ENCODE measurements at places on chromosomes 2 and 18.

- DNase-seq, result no peak
These were observed 57.1 kb downstream of the SNORC start for GRCh38 chr2:232927032-232927792.

- no peak for DNase-seq
These were observed 894 bp upstream of the FARSB start for GRCh38 chr2:222656526-222657446.

DNA sequence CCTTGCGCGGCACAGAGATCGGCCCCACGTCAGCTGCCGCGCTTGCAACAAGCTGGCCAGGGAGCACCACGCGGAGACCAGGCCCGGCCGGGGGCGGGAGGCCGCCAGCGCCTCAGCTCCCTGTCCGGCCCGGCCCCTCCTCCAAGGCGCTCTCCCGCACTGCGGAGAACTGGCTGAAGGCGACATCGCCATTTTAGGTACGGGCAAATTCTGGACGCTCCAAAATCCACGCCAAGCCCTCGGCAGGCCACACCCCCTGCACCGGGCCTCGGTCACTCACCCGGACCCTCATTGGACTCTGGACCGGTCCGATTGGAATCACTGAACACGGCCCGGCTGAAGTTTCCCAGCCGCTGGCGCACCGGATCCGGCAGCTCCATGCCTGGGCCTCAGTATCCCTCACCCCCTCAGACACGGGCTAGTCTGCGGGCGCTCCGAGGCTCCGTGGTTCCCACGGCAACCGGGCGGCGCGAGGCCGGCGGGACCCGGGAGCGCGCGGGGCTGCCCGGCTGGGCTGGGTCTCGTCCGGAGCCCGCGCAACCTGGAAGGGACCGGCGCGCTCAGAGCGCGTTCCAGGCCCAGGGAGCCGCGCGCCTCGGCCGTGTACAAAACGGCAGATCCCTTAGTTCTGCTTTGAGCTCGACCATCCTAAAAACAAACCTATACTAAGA, at the start of gene TMEM17:
TSS of gene TMEM17 (minus strand) at position 446 of the 671 bp plus-strand sequence. CDS start at position 380, 66 bp downstream.
- DNase-seq, result peak; percentile 95

GRCh38 chr2:66340521-66340920, 94.4 kb upstream of the MEIS1 start:
- no peak for DNase-seq

GRCh38 chr18:22734791-22735627, 198.1 kb upstream of the RBBP8 start:
- no peak for DNase-seq

- DNase-seq, result no peak
These were observed 1.2 kb downstream of the SLC35F5 start for GRCh38 chr2:113755035-113755834.

DNA sequence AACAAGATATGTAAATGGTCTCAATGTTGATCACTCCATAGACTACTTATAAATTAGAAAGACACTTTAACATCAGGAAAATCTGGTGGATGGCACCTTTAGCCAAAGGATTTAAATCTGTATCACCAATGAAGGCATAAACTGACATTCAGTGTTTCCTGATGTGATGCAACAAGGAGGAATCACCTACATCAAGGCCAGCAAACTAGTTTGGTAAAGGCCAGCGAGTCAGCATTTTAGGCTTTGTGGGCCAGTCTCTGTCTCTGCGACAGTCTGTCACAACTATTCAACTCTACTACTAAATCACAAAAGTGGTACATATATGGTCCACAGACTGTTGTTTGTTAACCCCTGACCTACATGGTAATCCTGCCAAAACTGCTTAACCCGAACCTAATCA, 33.3 kb downstream of the C2orf76 start:
- no peak for DNase-seq

DNA sequence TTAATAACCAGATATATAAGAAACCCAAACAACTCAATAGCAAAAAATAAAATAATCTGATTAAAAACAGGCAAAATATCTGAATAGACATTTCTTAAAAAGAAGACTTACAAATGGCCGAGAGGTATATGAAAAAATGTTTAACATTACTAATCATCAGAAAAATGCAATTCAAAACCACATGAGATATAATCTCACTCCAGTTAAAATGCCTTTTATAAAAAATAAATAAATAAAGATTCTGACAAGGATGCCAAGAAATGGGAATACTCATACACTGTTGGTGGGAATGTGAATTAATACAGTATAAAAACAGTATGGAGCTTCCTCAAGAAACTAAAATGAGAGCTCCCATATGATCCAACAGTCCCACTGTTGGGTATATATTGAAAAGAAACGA, 33.9 kb upstream of the BMP10 start:
- DNase-seq, result no peak

DNA sequence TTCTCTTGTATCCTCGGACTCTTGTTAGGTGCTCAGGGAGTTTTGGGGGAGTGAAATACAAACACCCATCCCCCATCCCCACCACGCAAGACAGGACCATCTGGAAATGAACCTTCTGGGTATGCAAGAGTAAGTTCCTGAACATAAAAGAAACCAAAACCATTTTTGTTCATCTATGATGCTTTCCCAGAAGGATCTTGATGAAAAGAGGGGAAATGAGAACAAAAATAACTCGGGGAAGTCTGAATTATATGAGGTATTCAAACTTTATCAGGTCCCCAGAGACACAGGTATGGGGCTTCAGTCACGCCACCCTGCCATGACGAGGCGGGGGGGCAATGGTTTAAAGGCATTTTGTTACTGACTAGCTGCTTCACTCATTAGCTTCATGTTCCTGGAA, 68.6 kb upstream of the DNMT3A start:
- no peak for DNase-seq

GRCh38 chr2:59484673-59485072, 1068.8 kb downstream of the BCL11A start:
- DNase-seq, result no peak

GRCh38 chr2:129909651-129910418, 69.6 kb upstream of the RAB6C start:
- DNase-seq, result peak; percentile 54

GRCh38 chr2:135676031-135676430, 65.6 kb upstream of the UBXN4 start:
- no peak for DNase-seq

DNA sequence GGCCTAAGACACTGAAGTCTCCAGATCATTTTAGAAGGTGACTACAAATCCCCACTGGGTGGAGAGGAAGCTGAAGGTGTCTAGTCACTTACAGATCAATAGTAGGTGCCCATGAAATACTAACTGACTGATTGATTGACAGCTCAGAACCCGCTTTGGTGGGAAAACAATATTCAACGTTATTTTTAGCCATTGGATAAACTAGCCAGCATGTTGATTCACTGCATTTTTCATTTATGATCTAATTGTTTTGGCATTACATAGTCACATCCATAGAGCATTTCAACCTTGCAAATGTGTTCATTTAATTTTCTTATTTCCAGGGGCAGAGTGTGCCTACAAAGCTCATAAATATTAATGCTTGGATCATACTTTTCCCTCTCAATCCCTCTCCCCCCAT, 162.3 kb downstream of the MREG start:
- DNase-seq, result no peak

- DNase-seq, result no peak
These were observed 135.8 kb downstream of the COPS8 start for GRCh38 chr2:237221443-237221842.

DNA sequence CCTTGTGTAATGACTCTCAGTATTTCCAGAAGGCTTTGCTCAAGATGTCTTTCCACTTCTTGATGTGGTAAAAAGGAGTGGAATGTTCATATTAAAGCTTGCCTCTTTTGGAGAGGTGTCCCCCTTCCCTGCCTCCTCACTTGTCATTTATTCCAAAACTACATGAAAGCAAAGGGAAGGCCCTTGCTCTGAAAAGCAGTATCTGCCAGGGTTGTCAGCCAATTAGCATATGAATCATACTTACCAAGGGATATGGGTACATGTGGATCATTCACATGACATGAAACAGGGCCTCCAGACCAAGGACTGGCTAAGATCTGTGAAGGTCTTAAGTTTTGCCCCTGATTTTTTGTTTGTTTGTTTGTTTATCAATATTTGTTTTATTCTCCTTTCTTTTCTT, 31.3 kb downstream of the ANXA4 start:
- DNase-seq, result no peak

DNA sequence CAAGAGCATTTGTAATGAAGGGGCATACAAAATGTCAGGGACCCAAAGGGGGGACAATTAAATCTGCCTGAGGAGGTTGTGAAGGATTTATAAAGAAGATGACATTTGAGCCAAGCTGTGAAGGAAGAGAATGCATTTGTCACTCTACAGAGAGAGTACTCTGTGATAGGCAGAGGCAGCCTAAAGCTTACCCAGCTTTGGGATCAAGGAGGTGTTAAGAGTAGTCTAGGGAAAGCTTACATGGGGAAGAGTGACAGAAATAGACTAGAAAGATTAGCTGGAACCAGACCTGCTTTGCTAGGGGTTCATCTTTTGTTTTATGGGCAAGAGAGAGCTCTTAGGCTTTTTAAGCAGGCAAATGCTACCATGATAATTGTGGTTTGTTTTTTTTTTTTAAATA, 169.1 kb upstream of the CYP26B1 start:
- no peak for DNase-seq

- no peak for DNase-seq
These were observed 68.2 kb downstream of the ZSWIM2 start for GRCh38 chr2:186780701-186781316.

GRCh38 chr2:105708697-105709096, 36.0 kb upstream of the NCK2 start:
- DNase-seq, result no peak

DNA sequence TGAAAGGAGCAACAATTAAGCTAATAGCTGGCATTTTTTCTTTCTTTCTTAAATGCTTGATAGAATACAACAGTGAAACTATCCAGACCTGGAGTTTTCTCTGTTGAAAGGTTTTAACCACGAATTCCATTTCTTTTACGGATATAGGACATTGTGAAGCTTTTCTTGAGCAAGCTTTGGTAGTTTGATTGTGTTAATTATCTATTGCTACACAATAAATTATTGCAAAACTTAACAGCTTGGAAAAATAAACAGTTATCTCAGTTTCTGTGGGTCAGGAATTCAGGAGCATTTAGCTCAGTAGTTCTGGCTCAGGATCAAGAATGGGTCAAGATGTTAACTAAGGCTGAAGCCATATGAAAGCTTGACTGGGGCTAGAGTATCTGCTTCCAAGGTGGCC, 11.7 kb downstream of the PHOSPHO2 start:
- DNase-seq, result no peak

- DNase-seq, result no peak
These were observed 80.5 kb upstream of the UPP2 start for GRCh38 chr2:158021226-158021625.

GRCh38 chr2:30454571-30454970, 7.5 kb downstream of the LCLAT1 start:
- no peak for DNase-seq

DNA sequence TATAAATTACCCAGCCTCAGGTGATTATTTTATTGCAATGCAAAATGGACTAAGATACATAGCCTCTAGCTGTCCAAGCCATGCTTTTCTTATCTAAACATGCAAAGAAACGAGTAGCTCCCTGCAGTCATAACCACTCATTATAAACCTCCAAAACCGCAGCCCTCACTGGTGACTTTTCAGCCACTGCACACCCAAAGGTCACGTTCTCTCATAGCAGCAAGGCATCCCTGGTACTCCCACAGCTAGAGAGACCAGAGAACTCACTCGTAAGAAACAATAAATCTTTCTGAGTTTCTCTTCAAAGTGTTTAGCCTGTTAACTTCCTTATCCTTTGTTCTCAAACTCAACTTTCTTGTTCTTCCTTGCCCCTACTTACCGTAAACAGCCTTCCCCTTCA, 28.5 kb upstream of the RALBP1 start:
- no peak for DNase-seq

DNA sequence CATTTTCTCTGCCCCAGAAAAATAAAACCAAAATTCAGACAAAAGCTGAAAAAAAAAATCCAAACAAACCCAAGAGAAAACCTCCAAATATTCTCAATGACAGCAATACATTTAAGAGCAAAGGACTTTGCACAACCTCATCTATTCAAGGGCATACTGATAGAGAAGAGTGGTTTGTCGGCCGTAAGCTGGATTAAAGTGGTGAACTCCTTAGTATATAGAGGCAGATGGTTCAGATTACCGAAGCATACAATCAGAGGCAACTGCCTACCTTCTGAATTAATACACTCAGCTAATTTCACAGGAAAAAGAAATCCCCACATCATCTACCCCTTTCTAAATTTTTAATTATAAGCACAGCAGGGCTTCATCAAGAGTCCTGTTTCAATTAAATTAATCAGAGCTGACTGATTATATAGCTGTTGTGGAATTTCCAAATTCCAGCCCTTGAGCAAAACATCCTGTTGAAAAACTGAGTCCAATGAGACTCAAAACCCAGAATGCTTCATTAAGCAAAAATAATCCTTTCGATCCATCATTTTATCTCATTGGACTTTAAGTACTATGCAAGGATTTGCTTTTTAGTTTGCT, at the start of gene CPLX4:
TSS of gene CPLX4 (minus strand) at position 190 of the 591 bp plus-strand sequence. CDS start at position 3, 187 bp downstream.
- DNase-seq, result no peak

- DNase-seq, result no peak
These were observed 50.9 kb downstream of the COL3A1 start for GRCh38 chr2:189024901-189025618.

- DNase-seq, result no peak
These were observed 14.7 kb upstream of the HOXD1 start for GRCh38 chr2:176173567-176174381.

DNA sequence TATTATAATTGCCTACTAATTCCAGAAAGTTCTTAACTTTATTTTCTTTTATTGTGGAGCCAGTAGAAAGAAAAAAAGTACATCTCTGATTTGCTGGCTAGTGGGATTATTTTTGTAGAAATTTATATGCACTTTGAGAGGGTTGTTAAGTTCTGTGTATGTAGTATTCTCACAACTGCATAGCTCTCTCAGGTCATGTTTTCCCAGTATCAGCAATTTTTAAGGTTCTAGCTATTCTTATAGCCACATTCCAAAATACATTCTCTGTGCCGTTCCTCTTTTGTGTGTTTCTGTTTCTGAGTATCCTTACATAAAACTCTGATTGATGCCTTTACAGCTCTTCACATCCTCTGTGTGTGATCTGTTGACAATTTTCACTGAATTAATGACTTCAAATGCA, 199.3 kb upstream of the KYNU start:
- DNase-seq, result no peak

DNA sequence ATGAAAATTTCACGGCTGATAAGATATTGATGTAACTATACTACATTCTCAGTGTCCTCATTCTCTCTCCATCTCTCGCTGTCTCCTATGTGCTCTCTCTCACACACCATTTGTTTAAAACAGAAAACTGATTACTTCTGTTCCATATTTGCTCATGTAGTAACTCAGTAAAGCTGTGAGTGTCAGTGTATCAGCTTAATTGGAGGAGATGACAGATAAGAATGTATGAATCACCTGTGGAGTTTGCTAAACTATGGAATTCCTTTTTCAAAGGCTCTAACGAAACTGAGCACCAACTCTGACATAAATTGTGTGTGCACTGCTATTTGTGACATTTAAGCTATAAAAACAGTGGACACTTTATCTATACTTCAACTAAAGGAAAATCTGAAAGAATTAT, 1080.0 kb downstream of the DSC3 start:
- DNase-seq, result no peak

All from coronary artery (tissue), 2 donors.